NCI-H748 treated with DMSO at 0.1 percent for 48 hours (cell line): ENCODE measurements at places on chromosomes 13 and 19.
A peak's percentile ranks its signal among the peaks of the same experiment; 100 is the strongest.

DNA sequence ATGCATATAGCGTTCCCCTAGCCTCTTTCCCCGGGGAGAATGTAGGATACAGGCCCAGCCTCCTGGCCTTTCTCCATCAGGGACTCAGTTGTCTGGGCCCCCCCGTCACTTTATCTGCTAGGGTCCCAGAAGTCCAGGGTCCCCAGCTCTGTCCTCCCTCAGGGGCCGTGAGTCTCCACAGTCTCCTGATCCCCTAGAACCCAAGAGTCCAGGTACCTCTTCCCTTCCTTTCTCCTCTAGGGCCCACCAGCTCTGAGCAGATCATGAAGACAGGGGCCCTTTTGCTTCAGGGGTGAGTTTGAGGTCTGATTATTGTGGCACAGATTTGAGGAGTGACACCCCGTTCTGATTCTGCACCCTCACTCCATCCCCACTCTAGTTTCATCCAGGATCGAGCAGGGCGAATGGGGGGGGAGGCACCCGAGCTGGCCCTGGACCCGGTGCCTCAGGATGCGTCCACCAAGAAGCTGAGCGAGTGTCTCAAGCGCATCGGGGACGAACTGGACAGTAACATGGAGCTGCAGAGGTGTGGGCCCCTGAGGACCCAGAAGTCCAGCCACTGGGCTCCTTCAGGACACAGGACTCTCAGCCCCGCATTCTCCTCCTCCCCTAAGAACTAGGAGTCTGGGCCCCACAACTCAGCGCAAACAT lies 758 bp downstream of the BAX start:
- DNase-seq = no peak

DNA sequence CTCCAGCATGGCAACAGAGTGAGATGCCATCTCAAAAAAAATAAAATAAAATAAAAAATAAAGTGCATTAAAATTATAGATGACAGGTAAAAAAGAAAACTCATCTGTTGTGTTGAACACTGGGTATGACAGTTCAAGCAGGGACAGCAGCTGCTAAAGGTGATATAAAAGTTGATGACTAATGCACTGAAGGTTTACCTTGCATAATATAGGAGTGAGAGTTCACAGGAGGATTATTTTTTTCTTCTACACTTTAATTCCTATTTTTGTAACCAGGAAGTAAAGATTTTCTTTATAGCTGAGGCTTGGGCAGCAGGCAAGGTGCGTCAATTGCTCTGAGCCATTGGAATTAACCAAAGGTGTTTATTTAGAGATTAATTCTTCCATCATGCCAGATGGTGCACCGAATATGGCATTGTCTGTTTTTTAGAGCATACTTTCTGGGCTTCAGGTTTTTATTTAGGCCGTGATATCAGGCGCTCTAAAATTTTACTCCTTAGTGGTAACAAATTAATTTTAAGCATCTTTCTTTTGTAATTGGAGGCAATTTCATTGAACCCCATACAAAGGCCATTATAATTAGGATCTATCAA lies 337.0 kb upstream of the SLC10A2 start:
- DNase-seq = no peak

- DNase-seq = no peak
Measured at GRCh38 chr13:95874286-95874685, 178.9 kb downstream of the UGGT2 start.

DNA sequence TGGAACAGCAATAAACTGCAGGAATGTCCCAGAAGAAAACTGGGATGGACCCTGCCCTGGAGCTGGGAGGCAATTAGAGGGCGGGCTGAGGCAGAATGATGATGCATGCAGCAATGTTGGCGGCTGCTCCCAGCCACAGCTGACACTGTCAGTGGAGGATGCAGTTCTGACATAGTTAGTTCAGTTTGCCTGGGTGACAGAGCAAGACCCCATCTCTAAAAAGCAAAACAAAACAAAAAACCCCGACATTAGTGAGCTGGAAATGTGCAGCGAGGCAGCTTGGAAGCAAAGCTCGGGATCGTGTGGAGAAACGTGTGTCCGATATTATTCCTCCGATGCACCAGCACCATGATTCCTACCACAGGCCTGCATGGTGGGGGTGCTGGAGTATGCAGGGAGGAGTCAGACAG lies 110.1 kb upstream of the UQCRFS1 start:
- DNase-seq = no peak

DNA sequence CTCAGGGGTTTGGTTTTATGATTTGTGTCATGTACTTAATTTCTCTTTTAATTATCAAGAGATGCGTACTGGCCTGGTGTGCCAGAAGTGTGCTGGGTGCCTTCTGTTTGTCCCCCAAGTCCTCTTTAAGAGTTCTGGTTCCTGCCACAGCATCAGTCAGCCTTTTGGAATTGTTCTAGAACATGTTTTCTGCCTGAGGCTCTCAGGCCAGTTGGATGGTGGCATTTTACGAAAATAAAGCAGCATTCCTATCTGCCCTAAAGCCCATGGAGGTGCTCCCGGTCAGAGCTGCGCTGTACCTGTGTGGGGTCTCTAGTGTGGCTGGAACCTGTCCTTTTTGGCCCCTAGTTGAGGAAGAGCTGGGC lies 54.1 kb downstream of the TSSK6 start:
- no peak for DNase-seq

DNA sequence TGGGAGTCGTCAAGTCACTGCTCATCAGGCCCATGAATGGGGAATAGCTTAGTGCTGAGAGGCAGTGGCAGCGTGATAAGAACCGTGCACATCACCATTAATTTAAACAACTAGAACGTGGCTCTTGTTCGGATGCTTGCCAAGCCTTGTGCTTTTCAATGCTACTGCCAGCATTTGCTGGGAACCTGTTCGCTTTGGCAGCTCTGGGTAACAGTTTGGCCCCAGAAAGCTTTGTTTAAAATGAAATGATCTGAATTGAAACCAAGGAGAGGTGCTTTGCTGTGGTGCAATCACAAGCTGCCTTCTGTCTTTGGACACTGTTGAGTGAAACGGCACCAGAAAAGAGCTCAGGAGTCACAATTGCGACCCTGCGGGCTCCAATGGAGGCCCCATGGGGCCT lies 53.5 kb upstream of the OLFM4 start:
- no peak for DNase-seq

GRCh38 chr19:49930483-49931011 lies 1.2 kb upstream of the NUP62 start:
- peak; percentile 44 for DNase-seq

- no peak for DNase-seq
Measured at GRCh38 chr13:110201114-110201513, 105.8 kb downstream of the COL4A1 start.

GRCh38 chr13:110005563-110005962 lies 219.2 kb upstream of the IRS2 start:
- DNase-seq = no peak
